Smooth muscle cell of trachea (primary cell): ENCODE measurements at places on chromosomes 1 and 21. TPM values are rescaled to one million over a fixed set of nuclear protein-coding genes. Genes with fewer than 3 reads are reported as not detected.

The OLFML2B gene
- total RNA-seq = 7.1 and 31.3 TPM in 2 replicates

The ETS2 gene
- total RNA-seq = 32.9 and 33.4 TPM in 2 replicates

The RXFP4 gene
- total RNA-seq = not detected in 2 replicates

The PIK3CD gene
- total RNA-seq = 6.3 and 6.9 TPM in 2 replicates

The OR2G2 gene
- not detected in 2 replicates for total RNA-seq

The OLIG2 gene
- not detected in 2 replicates for total RNA-seq

The SH2D1B gene
- total RNA-seq = not detected in 2 replicates

The ARHGEF16 gene
- not detected in 2 replicates for total RNA-seq

The RCAN3 gene
- total RNA-seq = 5.8 and 9.9 TPM in 2 replicates

The SPRR3 gene
- not detected in 2 replicates for total RNA-seq

The KPRP gene
- not detected in 2 replicates for total RNA-seq

The PTGFRN gene
- 47.0 and 82.7 TPM in 2 replicates for total RNA-seq

The KRTAP19-3 gene
- total RNA-seq = not detected in 2 replicates

The LAD1 gene
- total RNA-seq = not detected in 2 replicates

The SLC45A1 gene
- total RNA-seq = 1.2 and 4.8 TPM in 2 replicates

The COL24A1 gene
- total RNA-seq = 0.83 and 0.87 TPM in 2 replicates

The RIT1 gene
- total RNA-seq = 33.4 and 49.2 TPM in 2 replicates

The PYHIN1 gene
- total RNA-seq = not detected in 2 replicates

The RIMKLA gene
- total RNA-seq = under 0.01 TPM in 1 of 2 replicates, not detected in the other

The RSPH1 gene
- total RNA-seq = 0.15 and 0.17 TPM in 2 replicates

The TMEM82 gene
- not detected in 2 replicates for total RNA-seq

The KTI12 gene
- total RNA-seq = 12.4 and 15.4 TPM in 2 replicates

The TMCC2 gene
- total RNA-seq = 5.2 and 6.1 TPM in 2 replicates

The RPE65 gene
- total RNA-seq = not detected in 2 replicates

The ATP6V1G3 gene
- total RNA-seq = not detected in 2 replicates

The DCST1 gene
- not detected in 2 replicates for total RNA-seq

The FCRL1 gene
- not detected in 2 replicates for total RNA-seq

The PKLR gene
- total RNA-seq = under 0.01 TPM in 1 of 2 replicates, not detected in the other

The TRIM58 gene
- under 0.01 TPM in 1 of 2 replicates, not detected in the other for total RNA-seq

The MSH4 gene
- total RNA-seq = under 0.01 and 0.33 TPM in 2 replicates

The CFHR5 gene
- total RNA-seq = not detected in 2 replicates

The PRDM2 gene
- total RNA-seq = 10.3 and 14.8 TPM in 2 replicates
